ENCODE measurements at places on chromosomes 7 and 10.

- no peak for DNase-seq
Observed at GRCh38 chr7:44673771-44674170, 67.3 kb downstream of the OGDH start.

GRCh38 chr10:35592441-35592840 is 12.7 kb upstream of the GJD4 start:
- DNase-seq, result no peak

DNA sequence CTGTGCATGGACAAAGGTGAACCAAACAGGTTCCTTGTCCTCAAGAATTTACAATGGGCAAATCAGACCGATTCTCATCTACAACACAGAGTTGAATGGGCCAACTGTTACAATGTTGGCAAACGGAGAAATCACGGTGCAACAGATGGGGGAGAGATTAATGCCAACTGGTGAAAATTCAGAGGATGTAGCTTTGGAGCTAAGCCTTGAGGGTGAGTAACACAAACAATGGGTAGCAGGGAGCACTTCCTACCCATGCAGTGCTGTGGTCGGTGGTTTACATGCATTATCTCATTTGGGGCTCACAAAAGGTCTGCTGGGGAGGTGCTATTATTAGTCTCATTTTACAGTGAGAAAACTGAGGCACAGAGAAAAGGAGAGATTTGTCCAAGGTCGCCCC is 902 bp upstream of the NFE2L3 start:
- no peak for DNase-seq

- no peak for DNase-seq
Observed at GRCh38 chr10:25815236-25815635, 118.8 kb upstream of the MYO3A start.

All from activated naive CD4-positive, alpha-beta T cell (primary cell).